ENCODE measurements at places on chromosomes 12 and 14.

GRCh38 chr12:132075026-132075713 lies 68.9 kb downstream of the DDX51 start:
- DNase-seq, result no peak

DNA sequence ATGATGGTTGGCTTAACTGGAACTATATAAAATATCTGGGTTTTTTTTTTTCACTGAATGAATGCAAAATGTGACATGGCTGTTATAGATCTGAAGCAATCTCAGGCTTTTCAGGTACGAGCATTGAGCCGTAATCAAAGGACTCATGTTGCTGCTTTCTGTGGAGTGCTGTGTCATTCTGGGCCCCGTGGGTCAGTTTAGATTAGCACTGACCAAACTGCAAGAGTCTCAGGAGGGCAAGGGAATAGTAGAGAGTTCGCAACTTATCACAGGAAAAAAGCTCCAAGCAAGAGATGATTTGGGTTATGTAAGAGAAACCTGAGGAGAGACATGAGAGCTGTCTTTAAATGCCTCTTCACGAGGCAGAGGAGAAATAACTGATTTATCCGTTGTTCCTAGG lies 59.1 kb downstream of the UBR7 start:
- no peak for DNase-seq

DNA sequence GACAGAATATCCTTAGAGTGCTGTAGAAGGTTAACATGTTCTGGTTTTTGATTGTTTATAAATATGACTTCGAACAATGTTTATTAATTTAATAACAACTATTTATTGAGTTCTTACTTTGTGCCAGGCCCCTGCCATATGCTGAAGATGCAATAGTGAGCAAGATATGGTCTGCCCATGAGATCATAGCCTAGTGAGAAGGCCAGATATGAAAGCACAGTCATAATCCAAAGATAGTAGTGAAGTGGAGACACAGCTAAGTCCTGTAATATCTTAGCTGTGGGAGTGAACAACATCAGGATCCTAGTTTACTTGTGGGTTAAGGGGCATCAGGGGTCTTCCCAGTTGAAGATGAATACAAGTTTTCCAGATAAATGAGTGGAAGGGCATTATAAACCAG lies 189.4 kb upstream of the FBXO33 start:
- no peak for DNase-seq

DNA sequence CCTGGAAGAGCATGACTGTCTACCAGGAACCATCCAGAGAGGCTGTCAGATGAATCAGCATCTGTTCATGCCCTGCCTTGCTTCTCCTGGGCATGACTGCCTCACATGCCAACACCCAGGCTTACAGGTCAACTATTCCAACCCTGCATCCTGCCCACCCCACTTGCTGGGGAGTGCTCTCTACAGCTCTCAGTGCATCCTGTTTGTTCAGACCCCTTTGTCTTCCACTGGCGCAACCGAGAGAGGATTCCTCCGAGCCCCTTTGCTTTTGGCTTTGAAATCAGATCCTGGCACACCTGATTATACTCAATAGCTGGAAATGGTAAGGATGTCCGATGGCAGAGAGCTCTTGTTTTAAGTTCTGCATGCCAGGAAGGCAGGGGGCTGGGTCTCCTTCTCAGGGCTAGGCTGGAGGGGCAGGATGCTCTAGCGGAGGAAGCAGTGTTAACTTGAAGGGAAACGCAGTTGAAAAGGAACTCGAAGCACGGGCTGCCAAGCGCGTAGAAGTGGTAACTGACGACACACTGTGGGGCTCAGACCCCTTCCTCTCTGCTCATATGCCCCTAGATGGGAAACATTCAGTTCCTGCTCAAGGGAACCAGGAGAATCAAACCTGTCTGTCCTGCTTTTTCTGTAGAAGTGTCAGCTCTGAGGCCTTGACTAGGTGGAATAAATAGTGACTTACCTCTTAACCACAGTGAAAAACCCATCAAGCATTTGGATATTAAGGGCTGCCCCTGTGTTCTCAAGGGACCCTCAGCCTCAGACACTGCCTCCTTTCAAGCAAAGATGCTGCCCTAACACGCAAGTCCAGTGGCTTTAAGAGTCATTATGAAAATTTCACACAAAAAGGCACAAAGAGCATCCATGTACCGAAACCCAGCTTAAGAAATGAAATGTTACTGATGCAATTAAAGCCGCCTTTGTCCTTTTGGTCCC lies 297.5 kb downstream of the ZFP36L1 start:
- DNase-seq, result no peak

GRCh38 chr14:94099006-94099405 lies 11.5 kb upstream of the IFI27 start:
- DNase-seq, result no peak
